NCI-H2171 (cell line): ENCODE measurements at places on chromosomes 4 and X.

GRCh38 chr4:147003956-147004809 lies 58.5 kb upstream of the TTC29 start:
- no peak for DNase-seq

DNA sequence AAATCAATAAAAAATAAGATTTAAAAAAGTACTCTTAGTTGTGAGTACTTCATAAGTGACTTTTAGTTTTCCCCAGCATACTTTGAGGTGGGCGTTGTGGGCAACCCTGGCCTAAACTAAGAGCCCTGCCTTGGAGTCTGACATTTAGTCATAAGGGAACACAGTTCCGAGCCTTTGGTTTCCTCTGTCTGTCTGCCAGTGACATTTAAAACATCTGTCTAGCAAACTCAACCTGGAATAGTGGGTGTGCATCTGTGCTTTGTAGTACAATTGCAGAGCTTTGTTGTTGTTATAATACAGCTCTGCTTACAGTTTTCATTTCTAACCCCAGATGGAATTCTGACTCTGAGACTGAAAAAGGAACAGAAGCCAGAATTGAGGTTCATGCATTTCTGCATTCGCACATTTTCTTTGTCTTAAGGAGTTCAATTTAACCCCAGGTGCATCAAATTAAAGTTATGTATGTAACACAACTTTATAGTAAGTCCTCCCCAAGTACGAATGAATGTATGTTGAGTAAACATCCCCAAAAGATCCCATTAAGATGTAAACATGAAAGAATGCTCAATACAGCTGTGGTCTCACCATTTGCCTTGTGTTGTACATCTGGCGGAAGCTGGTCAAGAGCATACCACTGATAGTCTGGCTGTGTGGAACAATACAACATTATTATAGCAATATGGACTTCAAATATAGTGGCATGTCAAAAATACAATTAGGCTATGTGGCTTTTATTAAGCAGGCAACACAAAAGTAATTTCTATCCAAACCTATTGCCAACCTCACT lies 25.9 kb downstream of the TNIP3 start:
- DNase-seq = no peak

DNA sequence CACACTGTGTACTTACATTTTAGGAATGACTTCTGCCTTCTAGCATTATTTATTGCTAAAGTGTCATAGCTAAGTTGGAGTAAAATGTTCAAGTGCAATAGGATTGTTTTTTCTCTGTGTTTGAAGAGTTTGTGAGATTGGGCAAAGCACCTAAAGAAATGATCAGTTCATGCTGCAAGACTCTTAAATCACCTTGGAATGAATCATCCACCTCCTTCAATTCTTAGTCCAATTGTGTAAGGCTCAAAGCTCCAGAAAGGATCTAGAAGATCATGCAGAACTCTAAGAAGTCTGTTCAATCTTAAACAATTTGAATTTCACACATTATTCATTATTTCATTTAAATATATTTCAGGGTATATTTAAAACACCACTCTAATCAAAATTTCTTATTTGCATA lies 137.1 kb downstream of the AMELX start:
- DNase-seq = no peak

DNA sequence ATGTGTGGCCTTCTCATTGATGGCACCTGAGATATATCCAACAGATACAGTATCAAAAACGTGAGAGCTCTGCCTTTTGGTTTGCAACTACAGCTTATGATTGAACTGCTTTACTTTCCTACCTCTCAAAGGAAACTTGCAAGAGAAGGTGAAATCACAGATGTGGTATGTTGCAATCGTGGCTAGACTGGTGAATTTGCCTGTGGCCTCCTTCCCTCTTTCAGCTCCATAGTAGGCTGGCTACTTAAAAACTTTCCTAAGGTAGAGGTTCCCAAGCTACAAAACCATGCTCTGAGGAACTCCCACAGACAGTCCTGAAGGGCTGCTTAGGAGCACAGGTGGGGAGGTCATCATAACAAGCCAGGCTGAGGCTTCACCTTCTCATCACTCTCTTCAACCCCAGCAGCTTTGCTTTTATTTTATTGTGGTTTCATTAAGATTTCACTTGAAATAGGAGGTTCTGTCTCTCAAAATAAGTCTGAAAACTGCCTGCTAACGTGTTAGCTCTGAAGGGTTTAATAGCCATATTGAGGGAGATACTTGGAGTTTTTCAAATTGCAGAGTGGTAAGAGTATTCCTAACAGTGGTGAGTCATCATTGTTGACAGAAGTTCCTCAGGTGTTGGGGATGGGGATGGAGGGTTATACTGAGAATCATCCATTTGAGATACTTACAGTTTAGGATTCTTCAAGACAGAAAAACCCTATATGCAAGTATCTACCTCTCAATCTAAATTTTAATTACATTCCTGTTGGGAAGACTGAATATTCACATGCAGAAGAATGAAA lies 93.5 kb upstream of the UCP1 start:
- no peak for DNase-seq
